H54 (cell line): ENCODE measurements at places on chromosomes 3 and 15.

- no peak for DNase-seq
These were observed 86.4 kb downstream of the PCCB start for GRCh38 chr3:136336329-136337100.

DNA sequence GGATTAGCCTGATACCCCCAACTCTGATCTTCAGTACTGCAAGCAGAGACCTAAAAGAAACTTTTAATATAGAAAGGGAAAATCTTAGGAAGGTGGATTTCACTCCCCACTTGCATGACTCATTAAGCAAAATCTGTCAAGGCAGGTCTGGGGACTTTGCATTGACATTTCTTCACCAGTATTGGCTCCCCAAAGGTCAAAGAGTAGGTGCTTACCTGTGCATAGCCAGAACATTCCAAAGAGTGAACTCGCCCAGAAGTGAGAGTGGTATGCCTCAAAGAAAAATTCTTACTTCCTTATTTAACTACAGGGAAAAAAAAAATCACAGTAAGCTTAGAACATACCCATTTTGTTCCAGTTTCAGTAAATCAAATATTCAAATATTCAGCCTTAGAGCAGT is 140.9 kb upstream of the TP63 start:
- DNase-seq, result no peak

DNA sequence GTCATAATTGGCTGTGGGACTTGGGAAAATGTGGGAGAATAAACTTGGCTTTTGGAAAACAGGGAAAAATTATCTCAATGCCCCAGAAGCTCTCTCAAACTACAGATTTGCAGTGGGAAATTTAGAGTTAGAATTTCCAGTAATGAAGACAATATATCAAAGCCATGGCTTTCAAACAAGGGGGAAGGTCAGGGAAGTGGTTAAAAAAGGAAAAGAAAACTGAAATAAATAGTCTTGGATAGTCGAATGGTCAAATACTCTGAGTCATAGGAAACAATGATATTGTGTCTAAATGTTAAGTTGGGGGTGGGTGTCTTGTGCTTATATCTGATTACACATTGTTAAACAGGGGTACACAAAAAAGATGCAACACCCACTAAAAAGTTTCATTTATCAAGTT is 272.4 kb upstream of the COL8A1 start:
- DNase-seq, result no peak

GRCh38 chr3:66633402-66634381 is 132.9 kb upstream of the LRIG1 start:
- DNase-seq, result no peak

- no peak for DNase-seq
These were observed 9.9 kb downstream of the CEP152 start for GRCh38 chr15:48800811-48801455.

DNA sequence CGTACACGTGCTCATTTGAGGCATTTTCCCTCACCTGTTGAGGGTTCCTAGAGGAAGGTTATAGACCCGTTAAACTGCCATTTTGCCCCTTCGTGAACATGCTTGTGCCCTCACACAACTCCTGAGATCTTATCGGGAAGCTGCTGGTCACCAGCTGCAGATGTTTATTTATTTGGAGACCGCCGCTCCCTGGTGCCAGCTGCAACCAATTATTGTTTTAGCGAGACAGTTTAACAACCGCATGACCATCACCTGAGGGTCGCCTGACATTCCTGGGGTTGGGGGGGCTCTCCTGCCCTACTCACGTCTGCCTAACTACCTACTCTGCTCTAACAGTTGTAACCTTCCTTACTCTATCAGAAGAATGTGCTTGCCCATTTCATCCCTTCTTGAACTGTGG is 292.5 kb downstream of the MCTP2 start:
- no peak for DNase-seq

GRCh38 chr15:25742776-25743547 is 120.2 kb downstream of the ATP10A start:
- no peak for DNase-seq

- DNase-seq, result no peak
These were observed 115.1 kb downstream of the ULK4 start for GRCh38 chr3:41846850-41847249.

DNA sequence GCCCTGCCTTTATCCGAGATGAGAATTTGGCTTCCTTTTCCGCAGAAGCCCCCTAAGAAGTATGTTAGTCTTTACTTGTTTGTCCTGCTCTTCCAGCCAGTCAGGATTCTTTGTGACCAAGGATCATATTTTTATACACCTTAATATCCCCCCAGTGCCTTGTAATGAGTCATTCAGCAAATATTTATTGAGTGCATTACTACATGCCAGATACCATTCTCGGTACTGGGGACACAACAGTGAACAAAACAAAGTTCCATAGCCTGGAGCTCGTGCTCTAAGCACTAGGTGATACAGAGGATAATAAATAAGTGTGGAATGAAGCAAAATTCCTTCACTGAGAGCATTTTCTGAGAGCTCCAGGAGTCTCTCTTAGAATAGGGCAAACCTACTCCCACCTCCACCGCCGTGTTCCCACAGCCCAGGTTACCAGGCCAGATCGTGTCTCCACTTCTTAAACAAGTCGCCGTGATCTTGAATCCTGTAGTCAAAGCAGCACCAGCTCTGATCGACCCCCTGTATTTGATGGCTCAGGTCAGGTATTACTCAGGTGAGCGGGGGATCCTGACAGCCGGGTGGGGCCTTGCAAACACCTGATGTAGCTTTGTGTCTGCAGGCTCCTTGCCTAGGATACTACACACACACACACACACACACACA is 18.5 kb downstream of the TTC21A start:
- DNase-seq, result no peak

- peak; percentile 61 for DNase-seq
These were observed 31.8 kb upstream of the RYR3 start for GRCh38 chr15:33278816-33279612.

DNA sequence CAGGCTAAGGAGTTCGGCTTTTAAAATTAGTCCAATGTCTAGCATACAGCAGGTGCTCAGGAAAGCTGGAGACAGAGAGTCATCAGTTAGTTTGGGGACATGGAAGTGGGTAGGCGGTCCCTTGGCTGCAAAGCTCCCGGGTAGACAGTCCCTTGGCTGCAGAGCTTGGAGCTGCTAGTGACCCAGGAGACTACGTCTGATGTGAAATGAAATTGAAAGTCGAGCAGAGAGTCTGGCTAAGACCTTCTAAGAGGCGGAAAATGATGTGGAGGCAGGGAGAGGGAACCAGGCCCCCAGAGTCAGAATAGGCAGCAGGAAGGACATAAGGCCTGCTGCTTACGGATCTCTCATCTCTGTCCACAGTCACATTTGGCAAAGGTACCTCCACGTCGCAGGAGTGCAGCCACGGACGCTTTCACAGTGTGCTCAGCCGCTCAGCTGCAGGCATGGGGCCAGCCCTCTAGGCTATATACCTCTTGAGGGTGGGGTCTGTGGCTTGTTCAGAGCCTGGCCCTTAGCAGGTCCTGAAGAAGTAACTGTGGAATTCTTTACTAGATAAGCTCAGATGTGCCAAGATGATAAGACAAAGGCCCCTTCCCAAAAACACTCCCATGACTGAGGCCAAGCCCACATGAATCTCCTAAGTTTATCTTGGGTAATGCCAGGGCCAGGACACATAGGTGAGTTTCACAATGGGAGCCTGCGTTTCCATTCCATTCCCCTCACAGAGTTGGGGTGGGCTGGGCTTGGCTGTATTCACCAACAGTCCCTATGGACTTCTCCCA is 131.7 kb downstream of the XXYLT1 start:
- no peak for DNase-seq

GRCh38 chr3:24454856-24455255 is 39.8 kb downstream of the THRB start:
- no peak for DNase-seq

- DNase-seq, result no peak
These were observed 1.4 kb upstream of the APPL1 start for GRCh38 chr3:57226176-57226575.

GRCh38 chr3:61903931-61904657 is 342.7 kb downstream of the PTPRG start:
- no peak for DNase-seq

DNA sequence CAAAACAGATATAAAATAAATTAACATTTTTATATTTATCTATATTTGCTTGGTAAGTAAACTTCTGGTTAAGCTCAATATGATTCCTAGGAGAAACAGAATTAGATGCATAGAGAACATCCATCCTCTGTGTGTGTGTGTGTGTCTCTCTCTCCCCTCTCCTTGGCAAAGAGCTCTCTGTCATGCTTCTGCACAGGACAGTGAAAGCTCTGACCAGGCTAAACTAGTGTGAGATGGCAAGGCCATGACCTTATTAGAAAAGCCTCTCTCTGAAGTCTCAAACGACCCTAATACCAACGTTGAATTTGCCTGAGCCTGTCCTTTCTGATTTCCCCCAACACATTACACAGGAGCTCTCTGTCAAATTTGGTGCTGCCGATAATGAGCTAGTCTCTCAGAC is 746.0 kb downstream of the VGLL3 start:
- DNase-seq, result no peak

DNA sequence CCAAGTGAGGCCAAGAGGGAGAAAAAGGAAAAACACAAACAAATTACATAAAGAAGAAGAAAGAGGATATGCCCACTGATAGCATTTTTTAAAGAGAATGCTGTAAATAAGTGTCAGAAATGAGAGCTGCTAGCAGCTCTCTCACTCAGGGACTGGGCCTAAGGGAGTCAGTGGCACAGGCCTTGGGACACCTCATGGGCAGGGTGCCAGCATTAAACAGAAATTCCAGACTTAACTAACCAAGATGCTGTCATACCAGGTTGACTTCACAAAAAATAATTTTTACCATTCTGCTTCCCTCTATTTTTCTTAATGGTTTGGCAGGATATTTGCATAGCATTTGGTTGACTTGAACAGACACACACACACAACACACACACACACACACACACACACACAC is 92.3 kb upstream of the ADAMTSL3 start:
- DNase-seq, result no peak

GRCh38 chr15:91917686-91918360 is 64.3 kb downstream of the SLCO3A1 start:
- DNase-seq, result no peak

- no peak for DNase-seq
These were observed 135.0 kb downstream of the TCF12 start for GRCh38 chr15:57053470-57053869.

DNA sequence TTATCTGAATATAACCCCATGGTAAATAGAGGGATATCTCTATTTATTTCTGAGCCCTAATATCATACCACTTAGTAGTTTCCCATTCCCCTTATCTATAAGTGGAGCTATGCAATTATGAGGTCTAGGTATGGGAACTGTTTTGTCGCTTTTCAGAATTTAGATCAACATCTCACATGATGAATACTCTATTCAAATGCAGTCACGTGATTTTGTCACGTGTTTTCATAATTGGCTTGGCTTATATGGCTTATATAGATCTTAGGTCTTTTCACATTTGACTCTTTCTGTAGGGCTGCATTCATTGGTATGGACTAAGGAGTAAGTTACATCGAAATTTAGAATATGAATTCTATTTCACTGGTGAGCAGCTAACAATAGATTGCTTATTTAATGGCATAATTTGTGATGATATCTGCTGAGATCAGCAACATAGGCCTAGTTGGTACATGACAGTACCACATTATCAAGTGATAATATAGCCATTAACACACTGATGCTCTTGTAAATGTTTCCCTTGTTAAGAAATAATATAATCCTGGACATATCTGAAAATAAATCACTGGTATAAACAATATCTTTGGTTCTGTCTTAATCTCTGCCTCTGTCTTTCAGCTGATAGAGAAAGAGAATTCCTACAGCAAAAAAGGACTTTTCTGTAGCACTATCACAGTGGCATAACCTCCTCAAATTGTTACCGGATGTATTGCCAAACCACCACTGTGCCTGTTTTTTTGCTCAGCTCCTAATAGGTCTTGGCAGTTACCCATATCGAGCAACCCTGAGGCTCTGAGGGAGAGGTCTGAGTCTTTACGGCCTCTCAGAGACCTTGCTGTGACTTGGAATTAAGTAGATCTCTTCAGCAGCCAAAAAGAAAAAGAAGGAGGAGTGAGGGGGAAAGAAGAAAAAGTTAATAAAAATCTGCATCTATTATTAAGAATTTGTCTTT is 357.1 kb downstream of the ZPLD1 start:
- DNase-seq, result no peak

- DNase-seq, result no peak
These were observed 1011.9 kb downstream of the VGLL3 start for GRCh38 chr3:85979034-85979433.

DNA sequence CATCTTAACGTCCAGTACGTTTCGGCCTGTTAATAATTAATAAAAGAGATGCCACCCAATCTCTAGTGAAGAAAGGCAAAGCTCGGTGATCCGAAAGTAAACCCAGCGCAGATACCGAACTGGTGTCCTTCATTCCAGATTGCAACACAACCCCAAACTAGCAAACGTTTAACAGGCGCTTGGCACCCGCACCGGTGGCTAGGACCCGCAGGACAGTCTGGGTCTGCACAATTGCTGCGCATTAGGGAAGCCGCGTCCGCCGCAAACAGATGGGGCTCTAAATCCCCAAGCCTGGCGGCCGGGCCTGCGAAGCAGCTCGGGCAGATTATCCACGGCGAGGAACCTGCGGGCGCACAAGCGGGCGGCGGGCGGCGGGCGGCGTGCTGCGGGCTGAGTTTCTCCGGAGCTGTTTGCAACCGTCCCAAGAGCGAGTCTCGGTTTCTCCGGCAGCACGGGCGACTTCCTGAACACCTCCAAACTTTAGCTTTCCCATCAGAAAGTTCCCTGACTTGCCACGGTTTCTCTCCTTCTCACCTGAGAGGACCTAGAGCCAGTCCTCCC is 112.1 kb upstream of the ICE2 start:
- DNase-seq, result no peak

DNA sequence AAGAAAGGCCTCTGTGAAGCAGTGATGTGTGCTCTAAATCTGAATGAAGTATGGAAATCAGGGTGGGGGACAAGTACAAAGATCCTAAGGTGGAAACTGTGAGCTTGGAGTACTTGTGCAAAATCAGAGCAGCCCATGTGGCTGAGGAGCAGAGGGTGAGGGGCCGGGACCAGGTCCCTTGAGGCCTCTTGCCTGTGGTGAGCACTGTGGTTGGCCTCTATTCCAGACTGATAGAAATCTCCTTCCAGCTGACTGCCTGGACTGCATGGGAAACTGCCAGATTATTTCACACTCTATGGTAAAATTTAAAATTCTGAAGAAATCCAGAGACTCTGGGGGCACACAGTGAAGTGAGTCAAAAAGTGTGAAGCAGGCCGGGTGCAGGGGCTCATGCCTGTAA is 81.4 kb downstream of the TM4SF4 start:
- no peak for DNase-seq

- DNase-seq, result no peak
These were observed 20.1 kb upstream of the SKIL start for GRCh38 chr3:170337420-170337819.

DNA sequence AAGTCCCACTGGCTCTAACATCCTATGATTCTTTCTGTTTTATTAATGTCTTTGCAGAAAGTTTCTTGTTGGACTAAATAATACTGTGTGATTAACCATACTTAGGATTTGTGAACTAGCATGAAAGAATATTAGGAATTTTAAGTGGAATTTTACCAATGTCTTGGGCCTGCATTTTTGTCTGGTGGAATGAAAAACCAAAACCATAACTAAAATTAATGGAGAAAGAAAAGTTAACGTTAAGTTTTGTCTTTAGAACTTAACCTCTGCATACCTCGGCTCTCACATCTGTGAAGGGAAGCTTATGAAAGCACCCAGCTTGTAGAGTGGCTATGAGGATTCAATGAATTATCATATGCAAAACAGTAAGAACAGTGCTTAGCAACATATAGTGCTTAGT is 6.5 kb downstream of the FBN1 start:
- no peak for DNase-seq
